ENCODE measurements at places on chromosomes 5 and 9.

DNA sequence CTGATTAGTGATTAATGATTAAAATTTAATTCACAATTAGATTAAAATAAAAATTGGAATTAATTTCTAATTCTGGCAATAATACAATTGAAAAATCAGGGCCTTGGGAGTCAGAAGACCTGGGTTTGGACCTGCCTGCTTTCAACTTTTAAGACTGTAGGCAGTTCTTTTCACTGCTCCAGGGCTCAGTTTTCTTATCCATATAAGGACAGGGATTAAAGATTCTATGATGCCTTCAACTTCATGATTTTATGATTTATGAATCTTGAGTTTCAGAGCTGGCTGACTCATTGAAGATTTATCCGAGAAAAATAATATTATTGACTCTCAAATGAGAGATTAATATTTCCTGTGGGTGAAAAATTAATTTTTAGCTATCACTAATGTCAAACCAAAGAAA, 208.6 kb upstream of the ANKH start:
- no peak for DNase-seq

- no peak for DNase-seq
These were observed 6.7 kb downstream of the EPB41L4A start for GRCh38 chr5:112412346-112412745.

DNA sequence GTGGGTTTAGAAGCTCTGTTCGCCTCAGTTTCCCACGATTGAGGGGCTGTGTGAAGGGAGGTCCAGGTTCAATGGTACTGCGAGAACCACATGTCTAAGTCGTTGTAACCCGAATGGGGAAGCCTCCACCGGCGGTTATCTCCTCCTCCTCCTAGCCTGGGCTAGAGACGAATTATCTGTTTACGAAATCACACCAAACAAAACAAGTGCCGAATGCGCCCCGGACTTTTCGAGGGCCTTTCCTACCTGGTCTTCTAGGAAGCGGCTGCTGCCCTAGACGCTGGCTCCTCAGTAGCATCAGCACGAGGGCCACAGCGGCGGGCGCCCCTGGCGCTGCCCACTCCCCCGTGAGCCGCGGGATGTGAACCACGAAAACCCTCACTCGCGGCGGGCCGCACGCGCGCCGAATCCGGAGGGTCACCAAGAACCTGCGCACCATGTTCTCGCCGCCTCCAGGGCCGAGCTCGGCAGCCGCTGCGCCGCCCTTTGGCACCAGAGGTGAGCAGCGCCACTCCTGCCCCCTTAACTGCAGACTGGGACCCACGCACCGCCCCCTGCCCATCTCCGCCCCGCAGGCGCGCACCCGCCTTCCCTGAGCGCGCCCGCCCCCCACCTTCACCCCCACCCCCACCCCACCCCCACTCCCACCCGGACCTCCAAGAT, at the start of gene CDKN2A:
CDKN2A (minus strand) TSS at position 500 of the 663 bp plus-strand sequence.
- DNase-seq: no peak

- DNase-seq: no peak
These were observed 344.9 kb downstream of the SEMA5A start for GRCh38 chr5:9201011-9201410.

GRCh38 chr5:169131616-169132301, 169.2 kb downstream of the SLIT3 start:
- no peak for DNase-seq

DNA sequence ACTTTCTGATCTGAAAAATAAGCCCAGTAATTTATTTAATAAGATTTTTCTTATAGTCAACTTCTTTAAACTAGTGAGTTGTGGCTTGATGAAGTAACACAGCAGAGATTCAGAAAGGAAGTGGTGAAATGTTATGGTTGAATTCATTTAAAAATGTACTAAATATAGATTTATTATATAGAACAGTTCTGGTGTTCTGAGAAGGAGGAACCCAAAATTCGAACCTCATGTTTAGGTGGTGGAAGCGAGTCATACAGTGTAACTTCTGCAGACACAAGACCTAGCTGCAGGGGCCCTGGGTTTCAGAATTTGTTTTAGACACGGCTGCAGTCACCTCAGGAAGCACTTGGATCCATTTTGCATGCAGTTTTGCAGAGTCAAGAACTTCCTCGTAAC, 188.2 kb downstream of the TRIO start:
- DNase-seq: no peak

DNA sequence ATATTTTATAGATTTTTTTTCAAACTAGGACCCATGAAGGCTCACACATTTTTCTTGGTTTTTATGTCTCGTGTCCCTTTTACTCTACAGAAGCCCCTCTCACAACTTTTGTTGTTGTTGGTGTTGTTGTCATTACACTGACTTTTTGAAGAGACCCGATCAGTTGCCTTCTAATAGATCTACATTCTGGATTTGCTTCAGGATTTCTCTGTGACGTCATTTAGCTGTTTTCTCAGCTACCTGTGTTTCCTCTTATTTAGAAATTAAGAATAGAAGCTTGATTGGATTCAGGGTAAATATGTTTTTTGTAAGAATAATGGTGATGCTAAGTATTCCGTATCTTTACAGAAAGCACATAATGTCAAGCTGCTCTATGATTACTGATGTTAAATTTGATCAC, 213.3 kb upstream of the ZNF462 start:
- DNase-seq: no peak

GRCh38 chr5:139694556-139695177, 46.5 kb downstream of the CXXC5 start:
- DNase-seq: no peak

GRCh38 chr9:130036099-130036498, 6.9 kb downstream of the FNBP1 start:
- DNase-seq: no peak

DNA sequence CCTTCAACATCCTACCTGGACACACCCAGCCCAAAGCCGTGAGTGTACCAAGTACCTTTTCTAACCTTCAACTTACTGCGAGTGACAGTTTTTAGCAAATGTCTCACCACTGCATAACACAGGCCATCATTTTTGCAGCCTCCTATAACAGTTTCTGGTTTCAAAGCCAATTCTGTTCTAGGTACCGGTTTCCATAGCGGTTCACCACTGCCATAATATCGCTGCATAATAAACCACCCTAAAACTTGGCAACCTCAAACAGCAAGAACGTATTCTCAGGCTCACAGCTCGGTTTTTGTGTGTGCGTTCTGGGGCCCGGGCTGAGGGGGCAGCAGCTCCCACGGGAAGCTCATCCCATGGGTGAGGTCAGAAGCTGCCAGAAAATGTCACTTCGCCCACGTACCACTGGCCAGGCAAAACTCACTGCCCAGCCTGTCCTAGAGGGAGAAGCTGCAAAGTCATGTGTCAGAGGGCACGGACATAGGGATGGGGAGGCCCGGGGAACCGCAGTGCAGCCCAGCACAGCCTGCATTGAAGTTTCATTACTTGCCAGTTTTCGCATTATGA, 15.9 kb upstream of the ADAMTS2 start:
- DNase-seq: no peak

DNA sequence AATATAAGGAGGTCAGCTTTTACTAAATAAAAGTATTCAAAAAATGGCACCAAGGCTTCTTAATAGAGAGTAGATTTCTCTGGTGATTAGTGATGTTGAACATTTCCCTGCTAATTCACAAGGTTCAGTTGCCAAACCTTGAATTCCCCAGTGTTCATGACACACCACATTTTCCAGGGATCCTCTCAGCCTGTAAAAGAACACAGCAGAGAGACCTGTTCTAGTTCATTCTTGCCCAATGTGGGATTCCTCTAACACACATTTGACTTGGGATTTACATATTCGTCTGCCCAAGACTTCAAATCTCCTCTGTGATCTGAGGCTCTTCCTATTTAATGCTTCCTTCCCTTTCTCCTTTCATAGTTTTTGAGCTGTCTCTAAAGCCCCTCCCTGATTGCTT, 273.2 kb upstream of the CDH9 start:
- DNase-seq: no peak

DNA sequence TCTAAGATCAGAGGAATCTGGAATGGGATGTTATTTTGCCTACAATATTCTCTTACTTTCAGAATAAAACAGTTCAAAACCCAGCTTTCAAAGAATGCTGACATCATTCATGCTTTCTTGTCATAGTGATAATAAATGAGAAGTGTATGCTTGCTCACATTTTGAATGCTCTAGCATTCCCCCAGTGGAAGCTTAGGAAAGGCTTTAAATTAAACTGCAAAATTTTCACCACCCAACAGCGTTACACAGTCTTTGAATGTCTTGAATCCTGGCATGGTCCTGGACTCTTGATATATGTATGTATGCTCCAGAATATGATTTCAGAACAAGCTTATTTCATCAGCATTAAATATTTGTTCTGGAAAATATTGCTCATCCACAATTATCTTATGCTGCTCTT, 964.3 kb upstream of the NUDT12 start:
- no peak for DNase-seq

- no peak for DNase-seq
These were observed 178.7 kb upstream of the FBXL17 start for GRCh38 chr5:108560581-108560980.

DNA sequence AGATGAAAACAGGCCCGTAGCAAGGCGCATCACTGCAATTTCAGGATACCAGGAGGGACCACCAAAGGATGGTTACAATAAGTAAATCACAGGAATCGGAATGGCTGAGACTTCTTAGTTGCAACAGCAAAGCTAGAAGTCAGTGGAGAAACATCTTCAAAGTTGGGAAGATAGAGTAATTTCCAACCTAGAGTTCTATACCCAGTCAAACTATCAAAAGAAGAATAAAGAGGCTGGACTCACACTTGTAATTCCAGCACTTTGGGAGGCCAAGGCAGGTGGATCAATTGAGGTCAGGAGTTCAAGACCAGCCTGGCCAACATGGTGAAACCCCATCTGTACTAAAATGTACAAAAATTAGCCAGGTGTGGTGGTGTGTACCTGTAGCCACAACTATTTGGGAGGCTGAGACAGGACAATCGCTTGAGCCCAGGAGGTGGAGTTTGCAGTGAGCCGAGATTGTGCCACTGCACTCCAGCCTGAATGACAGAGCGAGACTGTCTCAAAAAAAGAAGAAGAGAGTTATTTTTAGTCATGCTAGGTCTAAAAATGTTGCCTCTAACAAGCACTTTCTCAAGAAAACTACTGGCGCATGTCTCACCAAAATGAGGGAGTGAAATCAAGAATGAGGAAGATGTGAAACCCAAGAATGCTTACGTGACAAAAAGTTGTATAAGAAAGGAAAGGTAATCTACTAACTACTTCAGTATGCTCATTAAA, 267.7 kb downstream of the DENND1A start:
- no peak for DNase-seq

DNA sequence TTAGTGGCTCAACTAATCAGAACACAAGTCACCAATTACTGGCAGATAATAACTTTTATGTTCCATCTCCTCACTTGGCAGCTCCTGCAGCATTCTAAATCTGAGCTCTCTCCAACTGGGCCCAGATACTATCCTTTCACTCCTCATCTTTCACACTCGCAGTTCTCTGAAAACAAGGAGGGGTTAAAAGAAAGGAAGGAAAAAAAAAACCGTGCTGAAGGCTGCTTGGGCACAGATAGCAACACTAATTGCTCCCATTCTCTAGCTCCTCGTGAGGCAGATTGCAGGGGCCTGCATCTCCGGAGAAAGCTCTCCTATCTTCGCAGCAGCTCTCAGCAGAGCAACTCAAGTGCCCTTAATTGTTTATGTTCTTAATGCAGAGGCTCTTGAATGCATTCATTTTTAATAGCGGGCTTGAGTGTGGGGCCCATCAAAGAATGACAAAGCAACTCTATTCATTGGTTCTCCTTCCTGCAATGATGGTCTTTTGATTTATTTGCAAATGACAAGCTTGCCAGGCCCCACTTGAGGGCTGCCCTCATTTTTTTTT, 23.9 kb downstream of the TLE1 start:
- no peak for DNase-seq

DNA sequence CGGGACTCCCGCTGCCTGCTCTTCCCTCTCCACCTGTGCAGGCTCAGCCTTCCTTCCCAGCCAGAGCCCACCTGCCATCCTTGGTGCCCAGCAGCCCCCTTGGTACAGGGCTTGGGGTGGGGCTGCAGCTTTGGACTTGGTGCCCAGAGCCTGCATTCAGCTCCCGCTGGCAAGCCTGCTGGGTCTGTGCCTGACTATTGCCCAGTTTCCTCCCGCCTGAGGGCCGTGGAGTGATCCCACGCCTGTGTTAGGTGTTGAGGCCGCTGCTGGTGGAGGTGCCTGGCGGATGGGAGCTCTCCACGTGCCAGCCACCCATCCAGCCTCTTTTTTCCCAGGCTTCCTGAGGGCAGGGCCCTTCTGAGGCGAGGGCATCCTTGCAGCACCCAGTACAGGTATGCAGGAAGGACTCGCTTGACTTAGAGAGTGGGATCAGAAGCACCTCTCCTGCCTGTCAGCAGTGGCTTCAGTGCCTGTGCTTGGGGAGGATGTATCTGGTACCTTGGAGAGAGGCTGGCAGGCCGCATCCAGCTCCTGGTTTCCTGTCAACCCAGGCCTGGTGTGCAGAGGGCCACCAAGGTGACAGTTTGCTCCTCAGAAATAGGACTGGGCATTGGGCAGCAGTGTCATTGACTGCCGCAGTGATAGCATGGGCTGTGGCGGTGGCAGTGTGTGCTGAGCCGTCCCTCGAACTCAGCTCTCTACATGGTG, 7.8 kb downstream of the RXRA start:
- DNase-seq: no peak

DNA sequence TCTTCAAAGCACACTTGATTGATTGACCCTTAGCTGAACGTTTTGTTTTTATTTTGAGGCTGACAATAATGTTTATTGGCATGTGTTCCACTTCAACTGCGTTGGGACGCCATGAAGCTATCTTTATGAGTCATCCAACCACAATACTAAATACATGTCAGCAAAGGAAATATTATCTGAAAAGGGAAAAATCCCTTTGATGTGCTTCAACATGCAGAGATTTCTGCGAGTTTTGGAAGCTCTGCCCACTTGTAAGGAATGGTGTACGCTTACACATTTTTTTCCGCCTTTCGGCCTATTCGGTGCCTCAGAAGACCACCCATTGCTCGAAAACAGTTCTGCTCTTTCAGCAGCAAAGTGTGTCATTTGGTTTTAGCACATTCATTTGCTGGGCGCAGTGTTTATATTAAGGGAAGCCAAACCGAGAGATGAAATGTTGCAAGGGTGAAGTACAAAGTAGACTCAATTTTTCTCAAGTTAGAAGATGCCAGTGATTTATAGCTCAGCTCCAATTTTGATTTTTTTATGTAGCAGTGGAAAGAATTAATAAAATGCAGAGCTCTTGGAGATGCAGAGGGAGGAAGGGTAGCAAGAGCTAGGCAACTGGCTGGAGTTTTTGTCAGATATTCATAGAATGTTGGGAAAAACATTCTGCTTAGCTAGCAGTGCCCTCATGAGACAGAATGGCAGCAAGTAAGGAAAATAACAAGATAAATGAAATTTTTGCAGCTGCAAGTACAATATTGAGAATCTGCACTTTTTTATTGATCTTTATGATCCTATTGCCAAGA, 68.9 kb downstream of the PRDM6 start:
- no peak for DNase-seq

- DNase-seq: no peak
These were observed 187.1 kb upstream of the IER5L start for GRCh38 chr9:129365196-129365595.

GRCh38 chr5:96942078-96942477, 6.2 kb downstream of the LNPEP start:
- no peak for DNase-seq

GRCh38 chr9:32264170-32264864, 120.1 kb upstream of the ACO1 start:
- no peak for DNase-seq

GRCh38 chr5:90095292-90096060, 314.1 kb downstream of the CETN3 start:
- no peak for DNase-seq

GRCh38 chr5:85472749-85473148, 1088.1 kb upstream of the EDIL3 start:
- no peak for DNase-seq

- DNase-seq: no peak
These were observed 114.8 kb upstream of the COL5A1 start for GRCh38 chr9:134526584-134527477.

Data from liver (tissue), 10 donors.